Stimulated activated CD8-positive, alpha-beta memory T cell treated with anti-CD3 and anti-CD28 coated beads, Interleukin-15, amount 100 ng/mL, for 4 hours (primary cell): ENCODE measurements at places on chromosomes 4 and X.
A peak's percentile ranks its signal among the peaks of the same experiment; 100 is the strongest.

DNA sequence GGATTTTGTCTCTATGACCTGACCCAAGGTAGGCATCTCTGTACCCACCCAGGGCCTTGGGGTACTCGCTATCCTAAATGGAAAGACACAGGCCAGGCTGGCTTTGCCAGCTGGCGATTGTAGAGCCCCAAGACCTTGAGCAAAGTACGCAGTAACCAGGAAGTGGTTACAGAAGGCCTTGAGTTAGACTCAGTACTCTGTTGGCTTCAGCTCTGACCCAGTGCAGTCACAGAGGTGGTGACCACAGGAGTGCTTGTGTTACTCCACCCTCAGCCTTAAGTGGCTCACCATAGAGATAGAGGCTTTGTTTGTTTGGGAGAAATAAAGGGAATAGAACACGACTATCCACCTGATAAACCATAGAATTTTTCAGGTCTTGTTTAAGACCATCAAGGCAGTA, 880.5 kb upstream of the POU3F4 start:
- DNase-seq: no peak

- DNase-seq: no peak
Measured at GRCh38 chrX:129843209-129843458, 552 bp downstream of the ZDHHC9 start.

- no peak for DNase-seq
Measured at GRCh38 chrX:6644411-6644810, 109.5 kb upstream of the VCX3A start.

DNA sequence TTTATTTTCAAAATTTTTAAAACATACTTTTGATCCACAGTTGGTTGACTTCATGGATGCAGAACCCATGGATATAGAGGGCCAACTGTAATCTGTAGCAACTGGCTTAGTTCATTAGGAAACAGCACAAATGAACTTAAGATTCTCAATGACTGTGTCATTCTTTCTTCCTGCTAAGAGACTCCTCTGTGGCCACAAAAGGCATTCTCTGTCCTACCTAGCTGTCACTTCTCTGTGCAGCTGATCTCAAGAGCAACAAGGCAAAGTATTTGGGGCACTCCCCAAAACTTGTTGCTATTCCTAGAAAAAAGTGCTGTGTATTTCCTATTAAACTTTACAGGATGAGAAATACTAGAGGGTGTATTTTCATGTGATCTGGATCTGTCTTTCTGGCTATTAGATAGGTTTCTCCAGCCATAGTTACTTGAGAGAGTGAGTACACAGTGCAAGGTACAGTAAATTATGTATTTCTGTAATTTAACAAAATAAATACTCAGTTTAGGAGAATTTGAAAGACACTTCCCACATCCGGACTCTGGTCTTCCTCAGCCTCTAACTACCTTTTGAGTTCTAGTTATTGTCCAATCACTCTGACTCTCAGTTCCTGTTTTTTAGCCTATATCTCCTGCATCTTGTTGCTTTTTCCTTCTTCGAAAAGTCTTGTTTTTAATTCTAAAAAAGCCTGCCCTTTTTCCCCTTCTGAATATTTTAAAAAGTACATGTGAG, 21.8 kb downstream of the TLR2 start:
- DNase-seq: no peak

- DNase-seq: no peak
Measured at GRCh38 chr4:158304694-158305093, 94.4 kb downstream of the TMEM144 start.

DNA sequence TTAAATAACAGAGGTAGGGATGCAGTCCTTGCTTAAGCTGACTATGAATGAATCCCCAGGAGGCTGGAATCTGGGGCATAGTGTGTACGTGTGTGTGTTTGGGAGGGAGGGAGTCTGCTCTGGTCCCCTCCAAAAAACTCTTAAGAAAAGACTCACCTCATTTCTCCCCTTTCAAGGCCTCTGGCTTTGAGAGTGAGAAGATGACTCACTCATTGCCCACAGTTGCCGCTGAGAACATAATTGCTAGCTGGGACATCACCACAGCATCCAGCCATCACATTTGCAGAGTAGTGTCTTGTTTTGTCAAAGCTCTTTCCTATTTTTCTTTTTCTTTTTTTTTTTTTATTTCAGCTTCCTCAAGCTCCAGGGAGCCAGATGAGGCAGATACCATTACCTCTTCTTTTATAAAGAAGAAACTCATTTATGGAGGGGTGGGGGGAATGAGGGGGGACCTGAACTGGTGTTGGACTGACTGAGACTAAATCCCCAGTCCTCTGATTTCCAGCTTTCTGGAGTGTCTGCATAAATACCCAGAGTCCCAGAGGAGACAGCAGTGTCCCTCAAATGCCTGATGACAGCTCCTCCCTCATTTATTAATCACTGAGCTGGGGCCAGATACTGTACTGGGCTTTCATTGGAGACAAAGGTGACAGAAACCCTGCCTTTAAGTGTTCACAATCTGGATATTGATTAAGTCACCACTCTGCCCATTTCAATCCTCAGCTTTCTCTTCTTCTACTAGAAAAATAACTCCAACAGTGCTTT, 61.9 kb upstream of the LAS1L start:
- DNase-seq: peak; percentile 25

- no peak for DNase-seq
Measured at GRCh38 chr4:27844376-27844775, 983.7 kb downstream of the STIM2 start.

DNA sequence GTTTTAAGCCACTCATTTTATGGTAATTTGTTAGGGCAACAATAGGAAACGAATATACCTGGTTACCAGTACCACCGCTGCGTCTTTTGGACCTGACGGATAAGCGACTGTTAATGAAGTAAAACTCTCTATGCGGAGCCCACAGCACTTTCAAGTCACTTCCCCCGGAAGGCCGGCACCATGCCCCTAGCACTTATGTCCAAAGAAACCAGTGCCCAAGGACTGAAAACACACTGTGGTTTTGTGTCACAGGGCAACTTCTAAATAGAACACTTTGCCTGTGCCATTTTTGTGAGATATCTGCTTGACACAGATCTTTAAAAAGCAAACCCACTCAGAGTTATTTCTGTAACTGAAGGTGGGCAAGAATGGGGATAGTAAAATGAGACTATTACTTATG, 22.7 kb downstream of the SH3KBP1 start:
- no peak for DNase-seq

GRCh38 chrX:22056235-22056634, 24.1 kb downstream of the PHEX start:
- DNase-seq: no peak

GRCh38 chrX:44415639-44416386, 72.3 kb upstream of the EFHC2 start:
- no peak for DNase-seq

GRCh38 chr4:173482330-173482931, 47.6 kb downstream of the HAND2 start:
- DNase-seq: no peak

GRCh38 chr4:25535278-25535677, 120.4 kb upstream of the SLC34A2 start:
- DNase-seq: no peak

GRCh38 chr4:24533364-24533763, 51.0 kb downstream of the DHX15 start:
- DNase-seq: no peak

GRCh38 chr4:20311856-20312255, 60.2 kb downstream of the SLIT2 start:
- no peak for DNase-seq

- DNase-seq: no peak
Measured at GRCh38 chr4:24768604-24769003, 26.8 kb upstream of the SOD3 start.

GRCh38 chr4:156569535-156569934, 402.1 kb downstream of the PDGFC start:
- no peak for DNase-seq

DNA sequence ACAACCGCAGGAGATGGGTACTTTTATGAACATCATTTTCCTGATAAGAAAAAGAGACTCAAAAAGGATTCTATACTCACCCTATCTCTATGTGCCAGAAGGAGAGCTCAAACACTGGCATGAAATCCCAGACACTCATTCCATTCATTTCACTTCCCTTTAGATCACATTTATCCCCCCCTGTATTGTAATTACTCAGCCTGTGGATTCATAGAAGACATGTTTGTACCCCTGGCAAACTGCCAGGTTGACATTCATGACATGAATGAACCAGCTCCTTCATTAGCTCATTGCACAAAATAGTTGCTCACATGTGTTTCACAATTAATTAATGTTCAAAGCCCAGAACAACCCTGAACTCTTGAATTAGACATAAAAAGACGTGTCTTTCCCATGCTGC, 4.9 kb downstream of the SMR3A start:
- no peak for DNase-seq

DNA sequence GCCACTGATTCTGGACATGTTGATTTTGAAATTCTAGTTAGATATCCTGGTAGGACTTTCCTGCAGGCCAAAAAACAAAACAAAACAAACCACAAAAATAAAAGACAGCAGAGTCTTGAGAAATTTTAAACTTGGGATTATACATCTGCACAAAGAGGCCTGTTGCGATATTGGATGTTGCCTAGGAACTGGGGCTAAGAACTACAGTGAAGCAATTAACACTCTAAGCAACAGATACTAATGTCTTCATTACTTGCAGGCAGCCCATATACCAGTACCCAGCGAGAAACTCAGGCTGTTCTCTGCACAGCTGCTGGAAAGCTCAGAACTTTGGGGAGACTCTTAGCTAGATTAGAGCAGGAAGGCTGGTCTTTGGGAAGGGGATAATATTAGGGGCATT, 69.1 kb upstream of the SCOC start:
- no peak for DNase-seq

DNA sequence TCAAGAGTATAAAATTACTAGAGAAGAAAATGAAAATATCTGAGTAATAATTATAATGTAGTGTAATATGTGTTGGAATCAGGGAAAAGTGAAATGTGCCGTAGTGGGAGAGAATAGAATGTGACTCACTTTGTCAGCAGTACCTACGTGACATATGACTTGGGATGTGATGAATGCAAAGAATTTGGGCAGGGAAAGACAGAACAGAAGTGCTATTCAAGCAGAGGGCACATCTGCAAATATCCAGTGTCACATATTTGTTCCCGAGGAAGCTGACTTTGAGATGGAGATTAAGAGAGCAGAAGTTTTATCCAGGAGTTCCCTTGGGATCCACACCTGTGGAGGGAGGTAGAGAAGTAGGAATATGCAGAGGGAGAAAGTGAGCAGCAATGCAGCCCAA, 69.3 kb upstream of the HS3ST1 start:
- no peak for DNase-seq

DNA sequence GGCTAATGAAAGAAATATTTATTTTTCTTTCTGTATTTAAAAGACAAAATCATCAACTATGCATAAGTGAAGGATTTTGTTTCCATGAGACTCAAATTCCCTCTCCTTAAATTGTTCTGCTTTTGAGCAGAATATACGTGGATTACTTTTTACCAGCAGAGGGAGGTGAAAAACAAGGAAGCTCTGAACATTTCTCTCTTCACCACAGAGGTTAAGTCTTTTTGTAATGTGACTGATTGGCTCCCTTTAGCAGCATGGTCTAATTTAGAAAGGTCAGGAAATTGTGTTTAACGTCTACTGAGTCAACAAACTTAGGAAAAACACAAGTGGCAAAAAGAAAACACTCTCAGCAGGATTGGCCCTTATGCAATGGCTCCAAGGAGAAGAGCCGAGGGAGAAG, 55.1 kb upstream of the F9 start:
- DNase-seq: no peak

DNA sequence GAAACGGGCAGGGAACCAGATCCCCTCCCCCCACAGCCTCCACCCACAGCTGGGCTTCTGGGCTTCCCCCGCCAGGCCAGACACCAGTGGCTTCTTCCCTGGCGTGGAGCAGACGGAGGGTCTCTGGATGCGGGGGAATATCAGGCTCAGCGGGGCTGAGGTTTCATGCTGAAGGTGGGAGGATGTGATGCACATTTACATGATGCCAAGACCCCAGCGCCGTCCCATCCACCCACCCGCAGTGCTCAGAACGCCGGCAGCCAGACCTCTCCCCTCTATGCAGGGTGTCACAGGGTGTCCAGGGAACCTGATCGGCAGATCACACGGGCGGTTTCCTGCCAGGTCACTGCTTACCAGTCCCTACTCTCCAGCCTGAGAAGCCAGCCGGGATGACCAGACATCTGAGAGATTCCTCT, 12.8 kb upstream of the TNIP2 start:
- no peak for DNase-seq

- no peak for DNase-seq
Measured at GRCh38 chrX:38474543-38474942, 86.8 kb upstream of the TSPAN7 start.

GRCh38 chrX:38804432-38804681, 3.1 kb downstream of the MID1IP1 start:
- no peak for DNase-seq

- DNase-seq: no peak
Measured at GRCh38 chrX:133580625-133581024, 165.3 kb upstream of the GPC4 start.

- DNase-seq: peak; percentile 41
Measured at GRCh38 chrX:53714580-53715345, 28.2 kb upstream of the HUWE1 start.

DNA sequence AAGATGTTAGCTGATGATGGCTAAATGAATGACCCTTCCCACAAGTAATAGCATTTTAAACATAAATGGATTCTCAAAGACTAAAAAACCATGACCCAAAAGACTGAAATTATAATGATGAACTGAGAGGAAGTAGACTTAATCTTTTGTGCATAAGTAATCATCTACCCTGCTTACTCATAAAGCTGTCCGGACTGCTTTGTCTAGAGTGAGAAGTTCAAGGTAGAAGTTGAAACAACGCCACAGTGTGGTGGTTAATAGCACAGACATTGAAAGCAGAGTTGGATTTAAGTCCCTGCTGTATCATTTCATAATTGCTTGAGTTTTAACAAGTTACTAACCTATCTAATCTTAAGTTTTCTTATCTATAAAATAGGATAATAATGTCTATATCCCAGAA, 346.6 kb downstream of the CENPC start:
- DNase-seq: no peak

DNA sequence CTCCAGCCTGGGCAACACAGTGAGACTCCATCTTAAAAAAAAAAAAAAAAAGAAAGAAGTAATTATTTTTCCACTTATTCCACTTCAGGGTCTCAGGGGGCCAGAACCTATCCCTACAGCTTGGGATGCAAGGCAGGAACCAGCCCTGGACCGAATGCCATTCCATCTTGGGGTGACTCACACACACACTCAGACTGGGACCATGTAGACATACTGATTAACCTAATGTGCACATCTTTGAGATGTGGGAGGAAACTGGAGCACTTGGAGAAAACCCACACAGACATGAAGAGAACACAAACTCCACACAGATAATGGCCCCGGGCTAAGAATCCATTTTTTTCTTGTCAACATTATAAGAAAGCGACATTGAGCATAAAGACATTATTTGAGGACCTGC, 132.5 kb downstream of the PTTG2 start:
- DNase-seq: no peak

DNA sequence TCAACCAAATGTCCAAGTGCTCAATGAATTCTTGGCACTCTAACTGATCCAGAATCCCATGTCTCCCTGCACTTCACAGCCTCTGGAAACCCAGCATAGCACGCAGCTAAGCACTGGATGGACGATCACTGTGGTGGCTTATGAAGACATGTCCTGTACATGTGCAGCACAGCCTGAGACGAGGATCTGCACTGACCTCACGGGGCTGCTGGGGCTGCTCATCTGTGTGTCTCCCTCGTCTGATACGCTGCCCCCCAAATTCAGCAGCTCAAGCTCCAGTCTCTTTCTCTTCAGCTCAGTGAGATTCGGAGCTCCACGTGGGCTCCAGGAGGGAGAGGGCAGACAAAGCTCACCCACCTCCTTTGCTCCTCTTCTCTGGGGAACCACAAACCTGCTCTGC, 126.9 kb downstream of the CPZ start:
- no peak for DNase-seq
